ENCODE measurements at places on chromosomes 7 and 10. TPM values are rescaled to one million over a fixed set of nuclear protein-coding genes. Genes with fewer than 3 reads are reported as not detected.

Gene CLCN1
- 0.33 TPM for total RNA-seq

Gene UMAD1
- total RNA-seq: 10.8 TPM

Gene ASL
- 23.3 TPM for total RNA-seq

DNA sequence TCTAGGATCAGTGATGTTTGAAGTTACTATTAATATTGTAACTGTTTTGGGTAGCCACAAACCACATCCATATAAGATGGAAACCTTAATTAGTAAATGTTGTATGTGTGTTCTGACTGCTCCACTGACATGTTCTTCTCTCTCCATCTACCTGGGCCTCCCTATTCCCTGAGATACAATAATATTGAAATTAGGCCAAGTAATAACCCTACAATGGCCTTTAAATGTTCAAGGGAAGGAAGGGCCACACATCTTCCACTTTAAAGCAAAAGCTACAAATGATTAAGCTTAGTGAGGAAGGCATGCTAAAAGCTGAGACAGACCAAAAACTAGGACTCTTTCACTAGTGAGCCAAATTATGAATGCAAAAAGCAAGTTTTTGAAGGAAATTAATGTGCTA lies 176.4 kb upstream of the ANK3 start:
- H3K27ac ChIP-seq: no peak overlapping the region
- no peak for DNase-seq
- H3K4me1 ChIP-seq: no peaks in the 10 kb centered on the region
- H3K36me3 ChIP-seq: no peaks in the 10 kb centered on the region

DNA sequence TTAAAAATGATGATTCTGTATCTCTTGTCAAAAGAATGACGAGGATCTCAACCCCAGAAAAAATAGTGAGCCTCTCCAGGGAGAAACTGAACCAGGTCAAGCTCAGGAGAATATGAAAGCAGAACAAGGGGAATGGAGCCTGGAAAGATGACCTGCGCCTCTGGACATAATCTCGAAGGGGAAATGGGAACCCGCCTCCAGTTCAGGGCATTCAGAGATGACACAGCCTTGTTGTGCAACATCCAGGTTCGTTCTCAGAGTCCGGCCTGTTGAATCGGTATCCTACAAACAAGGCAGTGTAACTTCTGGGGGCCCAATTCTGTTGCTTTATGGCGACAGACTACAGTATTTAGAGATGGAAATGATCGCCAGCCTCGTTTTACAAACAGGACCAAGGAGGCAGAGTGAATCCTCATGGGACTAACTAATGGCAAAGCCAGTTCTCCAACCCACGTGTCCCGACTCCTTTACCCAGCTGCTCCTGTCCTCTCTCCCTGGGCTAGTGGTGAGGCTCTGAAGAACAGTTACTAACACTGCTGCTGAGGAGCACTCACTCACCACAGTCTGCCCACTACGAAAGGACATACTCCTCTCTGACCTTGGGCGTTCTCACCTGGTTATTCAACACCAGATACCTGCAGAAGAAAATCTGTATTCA lies 67.6 kb downstream of the JAZF1 start:
- DNase-seq: no peak
- H3K27ac ChIP-seq: no peak overlapping the region
- no peak overlapping the region for H3K4me3 ChIP-seq
- no peaks in the 10 kb centered on the region for H3K4me1 ChIP-seq
- no peaks in the 10 kb centered on the region for H3K36me3 ChIP-seq
- no peaks in the 10 kb centered on the region for H3K27me3 ChIP-seq

DNA sequence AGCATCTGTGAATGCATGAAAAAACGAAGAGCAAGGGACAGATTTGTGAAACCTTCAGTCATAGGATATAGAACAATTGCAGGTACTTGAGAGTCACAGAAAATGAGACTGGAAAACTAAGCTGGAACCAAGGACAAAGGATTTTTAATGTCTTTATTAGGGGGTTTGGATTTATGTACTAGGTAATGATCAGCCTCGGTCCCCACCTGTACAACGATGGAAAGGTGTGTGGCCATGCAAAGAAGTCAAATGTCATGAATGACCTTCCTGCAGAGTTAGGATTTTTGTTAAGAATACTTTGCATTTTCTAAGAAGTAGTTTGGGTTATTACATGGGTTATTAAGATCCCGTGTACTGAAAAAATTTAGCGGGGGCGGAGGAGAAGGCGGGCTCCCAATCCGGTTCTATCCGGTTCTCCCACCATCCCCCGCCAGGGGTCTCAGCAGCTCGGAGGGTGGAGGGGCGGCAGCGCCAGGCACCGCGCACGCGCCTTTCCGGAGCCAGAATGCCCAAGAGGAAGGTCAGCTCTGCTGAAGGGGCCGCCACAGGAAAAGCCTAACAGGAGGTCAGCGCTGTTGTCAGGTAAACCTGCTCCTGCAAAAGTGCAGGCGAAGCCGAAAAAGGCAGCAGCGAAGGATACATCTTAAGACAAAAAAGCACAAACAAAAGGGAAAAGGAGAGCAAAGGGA lies 327.5 kb upstream of the PLXDC2 start:
- no peaks in the 10 kb centered on the region for H3K36me3 ChIP-seq
- peaks cover 4% of the 10 kb centered on the region for H3K4me1 ChIP-seq
- 0 out of 2 replicates have a peak overlapping the region, but pooled peaks have one; percentile 26 for H3K27ac ChIP-seq
- H3K4me3 ChIP-seq: no peak overlapping the region
- H3K27me3 ChIP-seq: no peaks in the 10 kb centered on the region

GRCh38 chr7:113371416-113372043 lies 253.2 kb upstream of the SMIM30 start:
- DNase-seq: no peak
- no peak overlapping the region for H3K27ac ChIP-seq
- no peaks in the 10 kb centered on the region for H3K36me3 ChIP-seq
- H3K27me3 ChIP-seq: peaks cover 10% of the 10 kb centered on the region
- H3K4me3 ChIP-seq: no peak overlapping the region
- H3K4me1 ChIP-seq: no peaks in the 10 kb centered on the region

DNA sequence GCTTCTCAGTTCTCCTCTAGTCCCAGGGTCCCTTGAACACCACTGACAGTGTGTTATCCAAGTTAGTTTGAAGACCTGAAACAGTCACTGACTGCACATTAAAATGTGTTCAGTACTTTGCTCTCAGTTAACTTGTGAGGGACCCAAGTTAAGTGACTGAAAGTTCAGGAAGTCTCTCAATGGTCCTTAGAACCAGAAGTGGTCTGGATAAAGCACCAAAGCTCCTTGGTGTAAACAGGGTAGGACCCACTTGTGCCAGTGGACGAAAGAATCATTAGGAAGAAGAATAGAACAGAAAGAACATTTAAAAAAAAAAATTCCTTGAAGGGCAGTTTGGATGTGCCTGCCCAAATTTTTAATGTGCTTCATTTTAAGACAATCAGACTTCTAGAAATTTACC lies 45.1 kb downstream of the NOD1 start:
- peaks cover 11% of the 10 kb centered on the region for H3K4me1 ChIP-seq
- DNase-seq: no peak
- no peak overlapping the region for H3K4me3 ChIP-seq
- H3K36me3 ChIP-seq: no peaks in the 10 kb centered on the region
- H3K27me3 ChIP-seq: no peaks in the 10 kb centered on the region

DNA sequence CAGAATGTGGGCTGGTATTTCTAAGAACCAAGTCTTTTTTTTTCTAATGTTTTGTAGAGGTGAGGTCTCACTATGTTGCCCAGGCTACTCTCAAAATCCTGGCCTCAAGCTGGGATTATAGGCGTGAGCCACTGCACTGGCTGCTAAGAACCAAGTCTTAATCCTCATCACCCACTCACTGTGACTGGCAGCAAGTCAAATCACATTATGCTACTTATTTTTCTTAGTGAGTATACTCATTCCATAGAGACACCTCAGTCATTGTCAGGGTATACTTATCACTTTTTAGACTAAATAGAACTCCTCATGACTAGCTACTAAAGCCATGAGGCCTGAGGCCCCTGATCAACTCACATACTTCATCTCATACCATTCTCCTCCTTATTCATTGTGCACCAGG lies 116.1 kb downstream of the STRA8 start:
- no peak overlapping the region for H3K27ac ChIP-seq
- no peak overlapping the region for H3K4me3 ChIP-seq
- no peaks in the 10 kb centered on the region for H3K4me1 ChIP-seq
- DNase-seq: no peak

GRCh38 chr7:50369143-50370026 lies 64.9 kb downstream of the IKZF1 start:
- no peak overlapping the region for H3K27ac ChIP-seq
- no peak overlapping the region for H3K4me3 ChIP-seq
- DNase-seq: no peak
- H3K27me3 ChIP-seq: no peaks in the 10 kb centered on the region
- H3K36me3 ChIP-seq: no peaks in the 10 kb centered on the region

DNA sequence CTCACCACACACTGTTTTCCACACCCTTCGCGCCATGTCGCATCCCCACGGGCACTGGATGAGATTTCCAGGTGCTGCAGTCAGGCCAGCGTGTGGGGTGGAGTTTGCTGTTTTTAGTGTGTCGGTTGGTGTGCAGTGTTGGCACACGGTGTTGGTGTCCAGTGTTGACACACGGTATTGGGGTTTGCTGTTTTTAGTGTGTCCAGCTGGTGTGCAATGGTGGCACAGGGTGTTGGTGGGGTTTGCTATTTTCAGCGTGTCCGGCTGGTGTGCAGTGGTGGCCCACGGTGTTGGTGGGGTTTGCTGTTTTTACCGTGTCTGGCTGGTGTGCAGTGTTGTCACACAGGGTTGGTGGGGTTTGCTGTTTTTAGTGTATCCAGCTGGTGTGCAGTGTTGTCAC lies 20.1 kb upstream of the PRKAR1B start:
- H3K4me1 ChIP-seq: no peaks in the 10 kb centered on the region
- no peak overlapping the region for H3K27ac ChIP-seq
- no peak overlapping the region for H3K4me3 ChIP-seq
- DNase-seq: no peak
- H3K36me3 ChIP-seq: peaks cover 4% of the 10 kb centered on the region

DNA sequence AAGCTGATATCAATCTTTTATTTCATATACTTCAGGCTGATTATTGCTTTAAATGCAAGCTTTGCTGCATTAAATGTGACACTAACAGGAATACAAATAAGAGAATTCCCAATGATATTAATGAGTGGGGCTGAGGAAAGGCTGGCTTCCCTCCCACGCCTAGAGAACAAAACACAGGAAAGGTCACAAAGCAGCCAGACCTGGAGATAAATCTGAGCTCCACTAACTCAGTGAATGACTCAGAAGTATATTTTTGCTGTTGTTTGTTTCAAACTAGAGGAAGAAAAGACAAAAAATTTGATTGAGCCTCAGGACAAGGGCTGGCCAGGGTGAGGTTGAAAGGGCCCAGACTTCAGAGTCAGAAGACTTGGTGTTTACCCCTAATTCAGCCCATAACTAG lies 88.1 kb downstream of the XPNPEP1 start:
- H3K27ac ChIP-seq: no peak overlapping the region
- no peak overlapping the region for H3K4me3 ChIP-seq
- no peak for DNase-seq
- H3K4me1 ChIP-seq: no peaks in the 10 kb centered on the region
- H3K27me3 ChIP-seq: no peaks in the 10 kb centered on the region

- DNase-seq: no peak
- no peaks in the 10 kb centered on the region for H3K36me3 ChIP-seq
- no peak overlapping the region for H3K4me3 ChIP-seq
- no peak overlapping the region for H3K27ac ChIP-seq
- peaks cover 2% of the 10 kb centered on the region for H3K4me1 ChIP-seq
Observed at GRCh38 chr10:115566867-115567266, 473.7 kb downstream of the ATRNL1 start.

GRCh38 chr10:42929993-42930392 lies 146.9 kb upstream of the RET start:
- H3K4me3 ChIP-seq: no peak overlapping the region
- H3K27me3 ChIP-seq: peaks cover 1% of the 10 kb centered on the region
- no peaks in the 10 kb centered on the region for H3K36me3 ChIP-seq
- no peak overlapping the region for H3K27ac ChIP-seq
- no peak for DNase-seq

DNA sequence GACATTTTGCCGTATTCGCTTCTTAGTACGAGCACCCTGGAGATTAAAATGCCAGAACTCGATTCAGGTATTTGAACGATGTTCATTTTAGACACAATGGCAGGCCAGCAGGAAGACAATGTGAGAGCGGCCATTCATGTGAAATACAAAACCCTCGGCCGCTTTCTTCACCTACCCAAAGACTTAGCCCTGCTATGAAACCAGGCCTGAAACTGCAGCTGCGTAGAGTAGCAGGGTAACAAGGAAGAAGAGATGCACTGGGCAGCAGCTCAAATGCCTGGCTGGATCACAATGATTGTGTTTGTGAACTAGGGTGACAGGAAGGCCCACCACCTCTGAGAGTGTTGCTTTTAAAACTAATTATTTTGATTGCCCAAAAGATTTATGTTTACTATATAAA lies 234.8 kb downstream of the TRIL start:
- DNase-seq: no peak
- H3K27ac ChIP-seq: no peak overlapping the region
- no peaks in the 10 kb centered on the region for H3K4me1 ChIP-seq
- no peak overlapping the region for H3K4me3 ChIP-seq
- H3K36me3 ChIP-seq: no peaks in the 10 kb centered on the region

- no peak for DNase-seq
- H3K27me3 ChIP-seq: no peaks in the 10 kb centered on the region
- no peaks in the 10 kb centered on the region for H3K36me3 ChIP-seq
- H3K4me1 ChIP-seq: no peaks in the 10 kb centered on the region
- H3K27ac ChIP-seq: no peak overlapping the region
Observed at GRCh38 chr7:77269360-77270093, 69.9 kb upstream of the FGL2 start.

DNA sequence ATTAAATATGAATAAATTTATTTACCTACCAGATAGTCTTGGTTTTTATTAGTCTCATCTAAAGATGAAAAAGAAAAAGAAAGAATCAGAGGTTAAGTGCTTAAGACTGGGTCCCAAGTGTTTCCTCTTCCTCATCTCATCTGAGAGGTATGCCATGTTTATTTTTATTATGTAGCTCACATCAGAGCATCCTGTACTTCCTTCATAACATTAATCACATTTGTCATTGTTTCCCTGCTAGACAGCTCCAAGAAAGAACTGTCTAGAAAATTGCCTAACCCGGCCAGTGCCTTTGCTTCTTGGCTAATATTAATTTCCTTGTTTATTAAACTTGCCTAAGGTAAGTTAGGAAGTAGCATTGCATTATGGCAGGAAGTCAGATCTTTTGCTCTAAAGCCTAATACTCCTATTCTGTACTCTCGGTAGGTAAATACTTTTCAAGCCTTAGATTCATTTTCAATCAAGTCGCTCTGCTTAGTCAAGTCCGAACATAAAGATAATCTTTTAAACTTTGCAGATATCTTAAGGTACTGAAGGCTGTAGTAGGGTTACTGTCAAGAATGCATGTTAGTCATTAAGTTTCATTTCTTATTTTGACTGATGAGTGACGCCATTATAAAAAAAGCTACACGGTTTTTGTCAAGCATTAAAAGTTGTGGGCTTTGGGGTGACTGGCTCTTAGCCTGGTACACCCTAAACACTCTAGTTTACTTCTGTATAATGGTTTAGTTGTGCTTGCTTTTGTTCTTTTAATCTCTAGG lies 47.4 kb downstream of the ZMYND11 start:
- H3K4me1 ChIP-seq: no peaks in the 10 kb centered on the region
- H3K27me3 ChIP-seq: no peaks in the 10 kb centered on the region
- DNase-seq: no peak

- DNase-seq: no peak
- no peaks in the 10 kb centered on the region for H3K27me3 ChIP-seq
- no peaks in the 10 kb centered on the region for H3K4me1 ChIP-seq
Observed at GRCh38 chr10:17795083-17795482, 14.1 kb upstream of the MRC1 start.
